ENCODE measurements at places on chromosomes 5 and 9.

DNA sequence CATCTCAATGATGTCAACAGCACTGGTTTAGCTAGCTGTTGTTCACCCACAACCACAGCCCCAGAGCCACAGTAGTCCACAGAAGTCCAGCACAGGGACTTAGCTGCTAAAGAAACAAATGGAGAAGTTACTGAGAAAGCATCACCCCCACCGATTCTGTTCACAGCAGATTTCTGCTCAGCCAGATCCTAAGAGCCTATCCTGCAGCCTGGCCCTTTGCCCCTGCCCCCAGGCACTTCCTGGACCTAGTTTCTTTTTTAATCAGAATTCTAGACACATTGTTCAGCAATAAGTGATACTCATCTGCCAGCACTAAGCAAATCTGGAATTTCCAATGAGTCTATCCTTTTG lies 7.4 kb downstream of the B4GALT1 start:
- no peak for DNase-seq

GRCh38 chr9:126606483-126606870 lies 7.3 kb upstream of the LMX1B start:
- no peak for DNase-seq

- no peak for DNase-seq
These were observed 577.4 kb downstream of the ISL1 start for GRCh38 chr5:51960617-51961121.

GRCh38 chr5:178388386-178389025 lies 155.9 kb upstream of the PHYKPL start:
- no peak for DNase-seq

DNA sequence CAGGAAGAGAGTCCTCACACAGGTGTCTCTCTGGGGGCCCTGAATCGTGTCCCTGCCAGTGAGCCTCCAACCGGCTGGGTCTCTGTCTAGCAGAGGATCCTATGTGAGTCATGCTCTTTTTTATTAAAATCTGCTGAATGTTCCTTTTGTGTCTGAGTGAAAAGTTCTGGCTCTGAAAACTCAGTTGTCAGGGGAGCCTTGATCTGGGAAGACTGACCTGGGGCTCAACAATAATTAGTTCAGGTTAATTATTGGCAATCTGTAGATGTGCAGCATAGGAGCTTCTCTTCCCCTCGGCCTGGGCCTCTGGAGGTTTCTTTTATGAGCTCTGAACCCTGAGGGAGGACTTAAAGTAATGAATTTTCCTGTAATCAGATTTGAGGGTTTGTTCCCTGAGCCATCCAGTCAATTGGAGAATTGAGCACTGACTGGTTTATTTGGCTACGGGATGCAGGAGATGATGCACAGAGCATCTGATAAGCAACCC lies 45.2 kb downstream of the ALG2 start:
- no peak for DNase-seq

GRCh38 chr9:82613498-82613897 lies 449.4 kb downstream of the RASEF start:
- DNase-seq = no peak

- no peak for DNase-seq
These were observed 72.8 kb upstream of the COL5A1 start for GRCh38 chr9:134568811-134569210.

- DNase-seq = no peak
These were observed 278.0 kb downstream of the ZSWIM6 start for GRCh38 chr5:61609840-61610677.

Measured in hypothalamus (tissue), 51 donors.